ENCODE measurements at places on chromosomes 4 and X. TPM values are rescaled to one million over a fixed set of nuclear protein-coding genes. Genes with fewer than 3 reads are reported as not detected.
A peak's percentile ranks its signal among the peaks of the same experiment; 100 is the strongest.

- no peak for DNase-seq
Measured at GRCh38 chr4:91280551-91281290, 1023.0 kb upstream of the GRID2 start.

- DNase-seq, result peak; percentile 58
Measured at GRCh38 chrX:154396973-154397887, 947 bp upstream of the RPL10 start.

- peak; percentile 32 for DNase-seq
Measured at GRCh38 chrX:108165383-108166111, 74.0 kb downstream of the ATG4A start.

Gene TTC29
- not detected for total RNA-seq

Gene PLP1
- not detected for total RNA-seq

Gene AMBN
- not detected for total RNA-seq

All from mammary epithelial cell (primary cell).